Neural crest cell (in vitro differentiated cells): ENCODE measurements at places on chromosomes 5 and 9. TPM values are rescaled to one million over a fixed set of nuclear protein-coding genes. Genes with fewer than 3 reads are reported as not detected.

DNA sequence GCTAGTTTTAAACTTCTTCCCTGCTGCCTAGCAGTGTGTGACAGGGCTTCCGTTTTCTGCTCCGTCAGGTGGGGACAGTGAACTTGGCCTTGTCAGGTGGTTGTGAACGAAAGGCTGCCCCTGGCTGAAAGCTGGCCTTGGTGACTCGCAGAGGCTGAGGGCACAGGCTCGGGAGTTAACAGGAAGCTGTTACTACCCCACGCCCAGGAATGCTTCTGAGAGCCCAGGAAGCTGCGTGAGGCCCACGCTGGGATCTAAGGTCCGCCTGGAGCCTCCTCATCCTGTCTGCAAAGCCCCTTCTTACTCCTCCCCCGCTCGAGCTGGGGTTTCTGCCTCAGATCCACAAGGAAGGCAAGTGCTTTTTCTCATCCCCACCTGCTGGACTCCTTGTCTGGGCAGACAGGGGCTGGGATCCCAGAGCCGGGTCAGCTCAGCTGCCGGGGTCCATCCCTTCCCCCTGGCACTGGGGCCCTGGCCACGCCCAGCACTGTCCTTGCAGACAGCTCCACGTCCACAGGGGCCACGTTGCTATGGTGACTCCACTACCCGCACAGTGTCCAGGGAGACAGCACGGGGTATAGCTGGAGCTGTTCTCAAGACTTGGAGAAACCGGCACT, 124.7 kb upstream of the TBC1D2 start:
- DNase-seq, result peak; percentile 15

DNA sequence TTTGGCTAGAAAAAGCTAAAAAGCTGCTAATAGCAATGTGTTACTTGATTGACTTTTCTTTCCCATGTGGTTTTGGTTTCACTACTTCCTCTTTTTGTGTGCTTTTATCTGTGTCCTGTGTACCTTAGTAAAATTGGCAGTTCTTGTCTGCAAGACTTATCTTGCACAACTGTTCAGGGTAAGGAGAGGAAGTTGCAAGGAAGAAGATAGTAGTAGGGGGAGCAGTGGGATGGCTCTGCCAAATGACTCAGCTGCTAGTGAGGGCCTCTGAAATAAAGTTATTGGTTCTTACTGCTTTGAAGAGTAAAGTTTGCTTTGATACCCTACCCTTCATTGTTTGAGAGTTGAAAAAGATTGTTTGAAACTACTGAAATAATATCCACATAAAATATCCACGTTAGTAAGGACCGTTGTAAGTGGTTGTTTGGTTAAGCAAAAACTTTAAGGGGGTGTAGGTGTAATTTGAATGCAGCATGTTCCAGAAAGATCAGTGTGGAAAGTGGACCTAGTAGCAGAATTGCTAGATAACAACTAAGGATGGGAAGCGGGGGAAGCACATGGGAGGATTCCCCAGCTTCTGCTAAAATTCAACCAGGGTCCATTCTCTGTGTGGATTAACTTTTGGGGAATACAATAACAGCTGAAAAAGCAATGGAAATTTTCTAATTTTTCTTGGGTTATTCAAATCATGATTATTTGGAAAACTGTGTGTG, 123.5 kb downstream of the SCAMP1 start:
- no peak for DNase-seq

DNA sequence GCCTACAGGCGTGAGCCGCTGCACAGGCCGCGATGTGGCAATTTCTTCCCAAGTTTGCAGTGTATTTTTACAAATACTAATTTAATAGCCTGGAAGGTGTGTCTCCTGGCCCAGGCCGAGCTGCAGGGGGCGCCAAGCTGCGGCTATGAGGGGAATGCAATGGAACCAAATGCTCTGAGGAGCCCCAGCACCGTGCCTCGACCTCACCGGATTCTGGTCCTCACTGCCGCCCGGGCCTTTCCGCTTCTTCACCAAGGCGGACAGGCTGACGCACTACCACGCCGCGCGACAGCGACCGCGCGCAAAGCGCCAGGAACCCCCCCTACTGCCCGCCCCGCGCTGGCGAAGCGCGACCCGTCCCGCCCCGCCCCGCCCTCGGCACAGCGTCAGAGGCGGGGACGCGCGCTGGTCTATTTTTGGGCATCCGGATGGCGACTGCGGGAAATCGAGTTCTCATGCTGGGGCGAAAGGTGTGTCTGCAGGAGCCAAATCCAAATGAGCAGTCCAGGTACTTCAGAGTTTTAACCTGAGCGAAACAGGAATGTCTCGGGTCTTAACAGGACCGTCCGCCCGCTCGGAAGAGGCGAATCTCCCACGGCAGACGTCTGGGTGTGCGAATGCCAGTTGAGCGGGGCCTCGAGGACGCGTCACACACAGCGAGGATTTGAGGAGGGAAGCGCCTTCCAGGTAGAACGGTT, 31.7 kb upstream of the PRXL2C start:
- DNase-seq, result peak; percentile 67

GRCh38 chr5:120293796-120294195, 170.3 kb upstream of the PRR16 start:
- no peak for DNase-seq

DNA sequence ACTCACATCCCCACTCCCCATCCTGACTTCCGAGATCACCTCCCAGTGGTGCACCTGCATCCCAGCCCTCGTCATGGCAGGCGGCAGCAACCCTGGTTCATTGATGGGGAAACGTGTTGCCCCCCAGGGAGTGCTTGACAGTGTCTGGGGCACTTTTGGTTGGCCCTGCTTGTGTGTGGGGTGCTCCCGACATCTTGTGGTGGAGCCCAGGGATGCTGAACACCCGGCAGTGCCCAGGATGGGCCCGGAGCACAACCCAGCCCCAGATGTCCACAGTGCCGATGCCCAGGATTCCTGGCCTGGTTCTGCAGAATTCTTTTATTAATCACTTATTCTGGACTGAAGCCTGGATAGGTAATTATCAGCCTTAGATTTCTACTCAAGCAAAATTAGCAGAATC, 3.7 kb downstream of the MRPL36 start:
- DNase-seq, result no peak

DNA sequence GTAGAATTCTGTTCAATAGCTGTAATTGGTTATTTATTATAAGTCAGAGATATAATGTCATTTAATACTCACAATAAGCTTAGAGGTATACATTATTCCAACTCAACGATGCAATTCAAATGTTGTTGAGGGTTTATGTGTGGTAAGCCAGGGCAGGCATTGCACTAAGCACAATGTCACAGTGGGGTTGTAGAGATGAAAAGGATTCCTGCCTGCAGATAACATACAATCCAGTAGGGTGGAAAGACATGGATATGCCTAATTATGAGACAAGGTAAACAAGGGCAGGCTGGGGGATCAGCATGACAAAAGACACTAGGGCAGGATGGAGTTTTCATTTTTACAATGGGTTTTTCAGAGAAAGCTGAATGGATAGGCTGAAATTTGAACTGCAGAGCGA, 98.7 kb upstream of the PALM2AKAP2 start:
- DNase-seq, result no peak

Gene IL13
- total RNA-seq, result not detected in 2 replicates

- DNase-seq, result peak; percentile 25
Measured at GRCh38 chr5:35651002-35651756, 33.5 kb downstream of the SPEF2 start.

DNA sequence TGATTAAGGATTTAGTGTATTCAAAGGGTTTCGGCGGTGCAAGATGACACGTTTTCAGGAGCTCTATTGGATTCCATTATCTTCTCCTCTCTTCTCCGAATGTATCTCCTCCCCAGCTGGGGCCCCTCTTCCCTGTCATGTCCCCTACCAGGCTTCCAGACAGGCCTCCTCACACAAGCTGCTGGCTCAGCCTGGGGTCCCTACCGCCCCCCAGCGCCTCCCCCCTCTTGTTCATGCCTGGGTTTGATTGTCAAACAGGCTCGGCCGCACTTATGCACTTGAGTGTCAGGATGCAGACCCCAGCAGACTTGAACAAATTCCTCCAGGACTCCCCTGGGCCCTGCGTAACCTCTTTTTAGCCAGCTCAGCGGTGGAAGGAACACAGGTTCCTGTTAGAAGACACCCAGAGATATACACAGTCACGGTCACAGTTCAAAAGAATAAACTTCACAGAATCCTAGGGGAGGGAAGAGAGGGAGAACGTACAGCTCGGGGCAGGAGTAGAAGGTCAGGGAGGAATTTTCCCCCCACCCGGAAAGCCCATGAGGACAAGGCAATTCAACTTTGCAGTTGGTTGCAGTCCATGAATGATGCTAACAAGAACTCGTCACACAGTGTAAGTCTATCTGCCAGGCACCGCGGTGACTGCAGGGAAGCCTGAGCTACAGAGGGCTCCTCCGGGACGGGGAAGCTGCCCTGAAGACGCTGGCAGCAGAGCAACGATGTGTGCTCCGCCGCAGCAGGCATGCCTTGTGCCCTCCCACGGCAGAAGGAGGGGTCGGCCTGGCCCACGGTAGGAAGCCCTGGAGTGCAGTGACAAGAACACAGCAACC, 560.0 kb downstream of the BNC2 start:
- DNase-seq, result no peak

GRCh38 chr5:151949701-151950308, 25.2 kb upstream of the GLRA1 start:
- DNase-seq, result no peak

GRCh38 chr5:124824637-124825158, 78.3 kb upstream of the ZNF608 start:
- DNase-seq, result no peak

DNA sequence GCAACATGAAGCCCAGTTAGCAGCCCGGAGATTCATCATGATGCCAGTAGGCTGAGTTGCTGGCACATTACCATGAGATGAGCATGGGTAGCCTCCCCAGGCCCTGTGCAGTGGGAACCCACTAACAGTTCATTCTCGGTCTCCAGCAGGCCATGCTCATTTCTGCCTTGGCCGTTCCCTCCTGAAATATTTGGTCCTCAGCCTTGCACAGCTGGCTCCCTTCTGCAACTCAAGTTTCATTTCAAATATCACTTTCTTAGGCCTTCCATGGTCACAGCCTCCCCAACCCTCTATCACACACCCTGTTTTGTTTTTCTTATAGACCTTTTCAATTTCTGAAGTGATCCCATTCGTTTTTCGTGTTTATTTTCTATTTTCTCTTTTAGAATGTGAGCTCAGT, 125.4 kb upstream of the VLDLR start:
- no peak for DNase-seq
